ENCODE measurements at places on chromosomes 11 and 22.

DNA sequence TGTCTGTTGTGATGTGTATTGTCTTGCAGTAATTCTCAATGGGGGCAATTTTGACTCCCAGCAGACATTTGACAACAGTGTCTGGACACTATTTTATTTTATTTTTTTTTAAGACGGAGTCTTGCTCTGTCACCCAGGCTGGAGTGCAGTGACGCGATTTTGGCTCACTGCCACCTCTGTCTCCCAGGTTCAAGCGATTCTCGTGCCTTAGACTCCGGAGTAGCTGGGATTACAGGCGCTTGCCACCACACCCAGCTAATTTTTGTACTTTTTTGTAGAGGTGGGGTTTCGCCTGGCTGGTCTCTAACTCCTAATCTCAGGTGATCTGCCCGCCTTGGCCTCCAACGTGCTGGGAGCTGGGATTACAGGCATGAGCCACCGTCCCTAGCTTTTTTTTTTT is 1.4 kb downstream of the RPS6KB2 start:
- DNase-seq, result no peak

DNA sequence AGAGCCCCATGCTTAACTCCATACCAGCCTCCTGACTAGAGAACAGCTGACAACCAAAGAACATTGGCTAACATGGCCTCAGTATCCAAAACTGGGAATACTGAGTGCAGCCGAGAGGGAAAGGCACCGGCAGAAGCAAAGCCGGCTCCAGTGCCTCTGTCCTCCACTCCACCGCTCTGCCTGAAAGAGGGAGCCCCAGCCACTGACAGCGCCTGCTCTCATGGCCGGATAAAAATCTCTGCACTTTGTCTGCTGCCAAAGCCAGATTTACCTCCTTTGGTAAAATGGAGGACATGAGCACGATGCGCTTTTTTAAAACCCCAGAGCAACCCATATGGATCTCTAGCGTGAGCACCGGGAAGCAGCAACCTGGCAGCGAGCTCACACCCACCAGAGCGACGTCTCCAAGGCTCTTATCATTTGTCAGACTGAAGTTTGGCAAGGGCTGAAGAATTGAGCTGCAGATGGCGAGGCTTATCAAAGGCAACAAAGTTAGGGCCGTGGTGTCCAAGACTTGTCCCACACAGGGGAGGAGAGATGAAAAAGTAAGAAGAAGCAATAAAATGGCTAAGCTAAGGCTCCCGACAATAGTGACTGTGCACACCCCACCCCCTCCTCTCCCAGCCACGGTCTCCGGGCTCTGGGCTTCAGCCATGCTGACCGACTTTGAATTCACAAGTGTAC is 71.4 kb downstream of the EFCAB6 start:
- DNase-seq, result no peak

- DNase-seq, result no peak
Measured at GRCh38 chr11:61280883-61281580, 14.1 kb downstream of the VWCE start.

- no peak for DNase-seq
Measured at GRCh38 chr22:47166033-47166404, 403.6 kb downstream of the TBC1D22A start.

DNA sequence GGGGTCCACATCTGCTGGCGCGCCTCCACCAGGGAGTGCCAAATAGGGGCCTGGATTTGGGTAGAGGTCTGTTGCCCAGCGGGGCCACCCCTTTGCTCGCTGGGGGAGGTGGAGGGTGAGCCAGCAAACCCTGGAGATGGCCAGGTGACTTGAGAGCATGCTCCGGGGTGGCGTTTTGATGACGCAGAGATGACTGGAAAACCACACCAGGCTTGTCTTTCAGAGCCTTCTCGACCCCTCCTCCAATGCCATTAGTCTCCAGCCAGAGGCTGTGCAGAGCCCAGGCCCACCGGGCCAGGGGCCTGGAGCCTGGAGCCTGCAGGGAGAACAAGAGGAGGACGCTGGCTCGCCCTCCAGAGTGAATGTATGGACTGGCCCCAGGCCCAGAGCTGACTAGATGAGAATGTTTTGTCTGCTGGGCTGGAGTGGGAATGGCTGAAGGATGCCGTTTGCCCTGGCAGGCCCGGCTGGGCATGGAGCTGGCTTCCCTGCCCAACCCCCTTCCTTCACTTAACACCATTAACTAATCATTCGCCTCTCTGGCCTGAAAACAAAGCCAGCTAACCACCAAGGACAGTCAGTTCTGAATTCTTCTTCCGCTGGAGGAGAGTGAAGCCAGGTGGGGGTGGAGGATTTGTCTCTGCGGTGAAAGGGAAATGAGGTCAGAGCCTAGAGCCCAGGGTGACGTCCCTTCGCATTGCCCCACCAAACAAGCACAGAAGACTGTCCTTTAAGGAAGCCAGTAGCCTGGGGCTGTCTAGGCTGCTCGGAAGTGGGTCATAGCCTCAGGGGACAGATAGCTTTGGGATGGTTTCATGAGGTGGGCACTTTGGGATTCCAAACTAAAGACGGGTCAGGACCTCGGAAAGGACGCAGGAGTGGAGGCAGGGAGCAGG is 1.6 kb upstream of the MCAM start:
- DNase-seq, result no peak

- no peak for DNase-seq
Measured at GRCh38 chr11:9276571-9276970, 11.4 kb upstream of the DENND5A start.

GRCh38 chr22:31637447-31637890 is 24.5 kb downstream of the PISD start:
- DNase-seq, result no peak

- no peak for DNase-seq
Measured at GRCh38 chr11:10693509-10694081, at the start of gene IRAG1. TSS of gene IRAG1 (minus strand) at chr11:10693755. CDS start at chr11:10693602, 153 bp downstream.

DNA sequence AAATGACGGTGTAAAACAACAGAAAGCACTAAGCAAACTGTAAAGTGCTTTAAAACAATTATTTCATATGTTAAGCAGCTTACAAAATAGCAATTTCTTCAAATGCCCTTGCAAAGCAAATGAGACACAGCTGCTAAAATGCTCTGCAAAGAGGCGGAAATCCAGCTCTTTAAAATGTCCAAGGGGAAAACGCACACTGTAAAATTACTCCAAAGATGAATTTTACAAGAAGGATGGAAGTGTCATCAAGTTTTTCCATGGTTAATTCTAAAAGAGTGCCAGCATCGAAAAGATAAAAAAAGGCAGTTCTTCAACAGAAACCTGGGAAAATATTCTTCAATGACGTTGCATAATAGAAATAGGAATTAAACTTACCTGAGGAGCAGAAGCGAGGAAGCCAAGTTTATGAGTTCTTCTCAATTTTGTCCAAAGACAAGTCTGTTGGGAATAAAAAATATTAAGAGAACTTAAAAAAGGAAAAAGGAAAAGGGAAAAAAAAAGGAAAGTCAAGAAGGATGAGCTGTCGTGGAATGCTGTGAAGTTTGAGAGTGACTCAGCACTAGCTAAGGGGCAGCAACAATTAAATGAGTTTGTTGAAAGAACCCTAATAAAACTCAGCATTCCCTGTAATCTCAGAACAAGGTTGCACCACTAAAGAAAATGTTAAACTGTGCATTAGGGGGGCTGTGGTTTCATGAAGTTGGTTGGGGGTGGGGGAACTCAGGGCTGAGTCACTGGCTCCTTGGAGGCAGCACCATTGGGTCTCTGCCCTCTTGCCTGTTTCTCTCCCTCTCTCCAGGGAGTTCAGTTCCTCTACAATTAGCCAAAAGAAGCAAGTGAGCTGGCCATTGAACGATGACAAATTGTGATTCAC is 64.2 kb upstream of the BLID start:
- DNase-seq, result no peak

GRCh38 chr11:104581246-104581980 is 316.8 kb downstream of the CASP12 start:
- no peak for DNase-seq

GRCh38 chr11:78542007-78542406 is 32.7 kb downstream of the NARS2 start:
- no peak for DNase-seq

DNA sequence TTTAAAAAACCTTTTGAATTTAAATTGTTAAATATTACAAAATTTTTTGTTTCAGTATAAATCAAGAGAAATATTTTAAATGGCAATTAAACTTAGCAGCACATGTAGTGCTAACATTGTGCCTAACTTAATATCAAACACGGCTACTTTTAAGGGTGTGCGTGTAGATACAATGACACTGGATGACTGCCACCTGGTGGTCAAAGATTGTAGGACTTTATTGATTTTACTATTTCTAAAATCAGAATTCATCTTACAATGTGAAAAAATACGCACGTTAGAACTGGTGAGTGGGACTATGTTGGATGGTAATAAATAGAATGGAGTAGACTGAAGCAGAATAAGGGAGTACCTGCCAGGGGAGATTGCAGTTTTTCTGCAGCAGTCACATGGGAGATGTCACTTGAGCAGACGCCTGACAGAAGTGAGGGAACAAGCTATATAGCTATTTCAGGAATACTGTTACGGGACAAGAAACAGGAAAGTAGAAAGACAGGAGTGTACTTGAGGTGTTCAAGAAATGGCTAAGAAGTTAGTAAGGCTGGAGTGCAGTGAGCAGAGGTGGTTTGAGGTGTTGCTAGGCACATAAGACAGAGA is 52.9 kb downstream of the UVRAG start:
- peak; percentile 35 for DNase-seq

DNA sequence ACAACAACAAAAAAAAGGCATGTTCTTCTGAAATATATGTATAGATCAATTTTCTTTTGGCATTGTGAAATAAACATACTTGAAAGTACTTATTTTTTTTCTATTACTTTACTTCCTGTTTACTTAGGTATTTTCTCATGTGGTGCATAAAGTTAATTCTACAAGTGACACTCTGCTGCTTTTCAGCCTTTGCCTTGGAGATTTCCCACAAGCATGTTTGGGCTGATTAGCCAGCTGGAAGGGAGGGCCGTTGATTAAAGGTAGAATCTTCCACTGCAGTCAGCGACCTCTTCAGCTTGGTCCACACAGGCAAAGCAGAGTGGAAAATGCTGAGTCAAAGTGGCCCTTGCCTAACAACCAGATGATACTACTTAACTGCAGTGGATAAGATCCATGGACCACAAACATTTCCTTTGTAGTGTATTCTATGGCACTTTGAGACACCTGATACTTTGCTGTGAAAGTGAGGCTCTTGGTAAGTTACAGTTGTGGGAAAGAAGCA is 176.0 kb downstream of the ARHGAP42 start:
- no peak for DNase-seq

- no peak for DNase-seq
Measured at GRCh38 chr11:35814081-35814695, 129.7 kb upstream of the LDLRAD3 start.

DNA sequence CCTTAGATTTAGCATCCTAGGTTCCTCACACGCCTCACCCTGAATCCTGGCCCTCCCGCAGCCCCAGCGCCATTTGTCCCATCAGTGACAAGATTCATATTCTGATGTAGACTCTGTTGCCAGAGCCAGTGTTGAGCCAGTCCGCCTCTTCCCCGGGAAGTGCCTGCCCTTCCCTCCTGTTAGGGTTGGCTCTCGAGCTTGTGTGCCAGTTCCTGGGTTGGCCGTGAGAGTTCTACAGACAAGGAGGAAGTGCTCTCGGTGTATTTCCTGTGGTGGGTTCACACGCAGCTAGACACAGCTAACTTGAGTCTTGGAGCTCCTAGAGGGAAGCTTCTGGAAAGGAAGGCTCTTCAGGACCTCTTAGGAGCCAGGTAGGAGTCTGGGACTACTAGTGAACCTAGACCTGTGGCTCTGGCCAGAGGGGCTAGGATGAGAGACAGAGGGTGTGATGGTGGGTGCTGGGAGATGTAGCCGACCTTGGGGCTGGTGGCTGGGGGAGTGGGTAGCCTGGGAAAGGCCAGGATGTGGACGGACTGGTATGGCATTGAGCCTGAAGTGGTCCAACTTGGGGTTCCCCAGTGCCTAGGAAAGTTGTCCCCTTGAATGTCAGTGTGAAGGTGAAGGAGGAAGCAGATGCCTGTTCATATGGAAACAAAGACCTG is at the start of gene IL18BP:
TSS of gene IL18BP (plus strand) at position 261 of the 662 bp plus-strand sequence. CDS start 1,076 bp downstream, outside the sequence.
- DNase-seq, result peak; percentile 21

GRCh38 chr22:49369726-49370626 is 457.7 kb downstream of the BRD1 start:
- DNase-seq, result no peak

DNA sequence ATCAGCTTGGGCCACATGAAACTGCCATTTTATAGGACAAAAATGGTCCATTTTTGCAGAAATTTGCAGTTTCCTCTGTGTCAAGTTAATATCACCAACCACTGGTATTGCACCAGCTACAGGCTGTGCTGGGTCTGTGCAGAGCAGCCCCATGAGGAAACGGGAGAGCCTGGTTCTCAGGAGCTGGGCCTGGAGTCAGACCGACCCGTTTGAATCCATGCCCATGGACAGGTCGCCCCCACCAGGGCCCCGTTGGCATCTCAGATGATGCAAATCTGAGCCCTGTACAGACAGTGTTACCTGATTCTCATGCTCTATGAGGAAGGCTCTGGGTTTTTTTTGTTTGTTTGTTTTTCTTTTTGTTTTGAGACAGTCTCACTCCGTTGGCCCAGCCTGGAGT is 9.8 kb upstream of the SEC14L6 start:
- no peak for DNase-seq

DNA sequence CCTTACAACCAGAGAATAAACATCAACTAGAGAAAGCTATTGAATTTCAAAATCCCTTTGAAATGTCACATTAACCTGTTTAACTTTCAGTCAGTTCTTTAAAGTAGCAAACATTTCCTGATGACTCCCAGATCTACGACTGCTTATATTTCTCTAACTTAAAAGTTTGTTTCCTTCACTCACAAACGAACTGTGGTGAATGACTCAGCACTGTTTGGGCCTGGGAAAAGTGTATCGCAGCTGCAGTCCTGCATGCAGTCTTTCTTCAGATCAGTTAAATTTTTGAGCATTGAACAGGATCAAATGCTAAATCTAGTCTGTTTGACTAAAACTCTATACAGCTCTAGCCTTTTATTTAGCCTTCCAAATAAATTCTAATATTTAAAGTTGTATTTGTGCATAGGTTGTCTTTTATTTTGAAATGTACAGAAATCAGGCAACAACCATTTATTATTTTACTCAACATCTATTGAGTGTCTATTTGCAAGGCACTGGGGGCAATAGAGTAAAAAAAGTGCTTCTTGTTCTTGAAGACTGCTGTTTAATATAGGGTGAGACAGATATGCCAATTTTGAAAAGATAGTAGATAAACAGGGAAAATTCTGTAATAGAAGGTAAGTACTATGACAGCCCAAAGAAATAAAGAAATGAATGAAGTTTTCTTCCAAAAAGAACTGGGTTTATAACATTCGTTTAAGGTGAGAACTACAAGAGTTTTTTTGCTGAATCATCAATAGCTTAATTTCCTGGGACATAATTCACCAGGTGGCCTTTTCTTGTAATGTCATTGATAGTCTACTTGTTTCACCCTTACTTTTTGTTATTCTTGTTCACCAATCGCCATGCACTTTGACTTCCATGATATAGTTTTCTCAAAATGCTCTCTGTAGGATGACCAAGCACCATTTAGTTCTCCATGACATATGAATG is 235.4 kb downstream of the METTL15 start:
- DNase-seq, result no peak

DNA sequence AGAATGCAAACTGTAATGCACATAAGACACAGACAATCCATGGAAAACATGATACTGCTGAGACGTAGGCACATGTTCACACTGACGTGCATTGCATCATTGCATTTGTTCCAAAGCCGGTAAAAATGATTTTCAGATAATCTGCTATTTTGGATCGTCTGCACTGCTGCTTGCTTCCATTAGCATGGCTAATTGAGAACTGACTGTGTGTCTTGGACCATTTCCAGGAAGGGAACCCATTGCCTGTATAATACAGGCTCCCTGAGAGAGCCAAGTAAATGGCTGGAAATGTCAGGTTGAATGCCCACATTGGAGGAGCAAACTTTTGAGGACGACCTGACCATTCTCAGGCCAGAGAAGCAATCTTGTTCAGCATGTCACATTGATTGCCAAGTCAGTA is 304.8 kb downstream of the ST3GAL4 start:
- no peak for DNase-seq

All from T-helper 9 cell (primary cell).